ENCODE measurements at places on chromosomes 7 and 10.

DNA sequence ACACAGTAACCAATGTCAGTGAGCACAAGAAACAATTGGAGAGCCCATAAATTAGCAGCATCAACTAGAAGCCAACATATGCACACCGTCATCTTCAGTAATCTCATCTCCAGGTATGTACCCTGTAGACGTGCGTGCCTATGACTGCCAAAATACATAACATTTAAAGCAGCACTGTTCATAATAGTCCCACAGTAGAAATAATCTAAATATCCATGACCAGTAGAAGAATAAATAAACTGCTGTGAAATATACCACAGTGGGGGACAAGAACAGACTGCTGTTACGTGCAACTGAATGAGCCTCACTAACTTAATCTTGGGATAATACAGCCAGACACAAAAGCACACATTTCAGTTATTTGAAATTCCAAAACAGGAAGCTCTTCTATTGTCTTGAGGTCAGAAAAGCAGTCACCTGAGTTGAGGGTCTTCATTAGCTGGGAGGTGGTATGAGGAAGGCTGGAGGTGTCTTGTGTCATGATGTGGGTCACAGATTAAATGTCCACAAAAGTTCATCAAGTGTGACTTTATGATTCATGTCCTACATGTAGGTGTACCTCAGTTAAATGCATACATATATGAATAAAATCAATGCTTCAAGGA, 454.2 kb upstream of the AKR1E2 start:
- no peak for DNase-seq

DNA sequence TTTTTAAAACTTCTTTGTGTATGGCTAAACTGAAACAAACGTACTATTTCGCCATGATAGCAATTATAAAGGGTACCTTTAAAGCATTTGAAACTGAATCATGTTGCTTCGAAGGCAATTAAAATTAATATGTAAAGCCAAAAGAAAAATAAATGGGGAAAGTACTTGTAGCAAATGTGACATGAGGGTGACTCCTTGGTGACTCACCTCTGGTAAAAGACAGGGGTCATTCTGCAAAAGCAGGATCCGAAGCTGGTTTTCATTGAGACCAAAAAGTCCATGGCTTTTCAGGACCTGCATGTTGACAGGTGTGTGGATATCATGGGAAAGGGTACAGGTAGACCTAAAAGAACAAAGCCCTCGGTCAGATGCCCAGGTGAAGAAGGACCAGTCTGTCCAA, 1.5 kb downstream of the ZC3HAV1L start:
- no peak for DNase-seq

- no peak for DNase-seq
These were observed 5.4 kb upstream of the AKR1C3 start for GRCh38 chr10:5088703-5089261.

DNA sequence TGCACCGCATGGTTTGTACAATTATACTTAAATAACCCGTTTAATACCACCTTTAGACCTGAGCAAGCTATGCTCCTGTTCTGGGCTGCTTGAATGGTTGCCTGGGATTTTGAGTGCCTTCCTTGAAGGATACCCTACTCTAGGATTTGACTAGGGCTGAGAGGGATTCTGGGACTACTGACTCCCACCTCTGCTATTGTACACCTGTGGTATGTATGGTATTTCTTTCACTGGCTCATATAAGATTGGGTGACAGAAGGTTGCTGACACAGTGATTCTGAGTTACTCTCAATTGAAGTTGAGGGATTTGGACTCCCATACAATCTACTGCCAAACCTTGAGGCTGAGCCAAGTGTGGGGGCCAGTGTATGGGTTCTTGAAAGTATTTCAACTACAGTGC, 494.4 kb upstream of the SEMA3D start:
- no peak for DNase-seq

GRCh38 chr10:114593816-114594468, 64.1 kb downstream of the ABLIM1 start:
- no peak for DNase-seq

DNA sequence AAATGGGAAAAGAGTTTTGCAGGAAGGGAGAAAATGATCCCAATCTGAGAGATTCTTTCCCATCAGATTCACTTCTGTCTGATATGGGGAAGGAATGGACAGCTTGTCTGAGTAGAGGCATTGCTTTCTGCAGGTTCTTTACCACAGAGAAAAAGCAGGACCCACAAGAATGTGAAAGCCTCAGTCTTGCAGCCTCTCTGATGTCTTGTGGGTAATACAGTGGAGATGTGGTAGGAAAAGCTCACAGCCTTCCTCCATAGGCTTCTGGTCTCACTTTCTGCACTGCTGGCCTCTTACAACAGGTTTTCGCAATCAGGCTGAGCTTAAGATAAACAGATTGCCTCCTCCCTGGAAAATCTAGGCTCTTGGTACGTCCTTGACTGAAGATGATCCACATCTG, 551 bp downstream of the IFIT1 start:
- peak; percentile 11 for DNase-seq

All from HuH-7 (cell line).